ENCODE measurements at places on chromosomes 1 and 21.

GRCh38 chr1:119316870-119317416 is 51.6 kb upstream of the HAO2 start:
- DNase-seq: no peak

DNA sequence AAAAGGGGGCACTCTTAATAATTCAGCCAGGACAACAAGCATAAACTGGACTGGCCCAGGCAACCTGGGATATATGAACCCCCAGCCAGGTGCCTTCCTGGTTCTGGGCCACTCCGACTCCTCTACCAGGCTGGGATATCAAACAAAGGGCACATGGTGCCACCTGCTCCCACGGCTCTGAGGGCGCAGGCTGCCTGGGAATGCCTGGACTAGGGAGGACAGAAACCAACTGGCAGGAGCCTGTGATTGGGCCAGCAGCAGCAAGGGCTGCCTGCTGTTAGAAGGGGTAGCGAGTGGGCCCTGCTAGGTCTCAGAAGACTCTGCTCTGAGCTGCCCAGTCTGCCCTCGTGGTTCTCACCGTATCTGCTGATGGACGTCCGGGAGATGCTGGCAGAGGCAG is 123.2 kb upstream of the CD34 start:
- no peak for DNase-seq

DNA sequence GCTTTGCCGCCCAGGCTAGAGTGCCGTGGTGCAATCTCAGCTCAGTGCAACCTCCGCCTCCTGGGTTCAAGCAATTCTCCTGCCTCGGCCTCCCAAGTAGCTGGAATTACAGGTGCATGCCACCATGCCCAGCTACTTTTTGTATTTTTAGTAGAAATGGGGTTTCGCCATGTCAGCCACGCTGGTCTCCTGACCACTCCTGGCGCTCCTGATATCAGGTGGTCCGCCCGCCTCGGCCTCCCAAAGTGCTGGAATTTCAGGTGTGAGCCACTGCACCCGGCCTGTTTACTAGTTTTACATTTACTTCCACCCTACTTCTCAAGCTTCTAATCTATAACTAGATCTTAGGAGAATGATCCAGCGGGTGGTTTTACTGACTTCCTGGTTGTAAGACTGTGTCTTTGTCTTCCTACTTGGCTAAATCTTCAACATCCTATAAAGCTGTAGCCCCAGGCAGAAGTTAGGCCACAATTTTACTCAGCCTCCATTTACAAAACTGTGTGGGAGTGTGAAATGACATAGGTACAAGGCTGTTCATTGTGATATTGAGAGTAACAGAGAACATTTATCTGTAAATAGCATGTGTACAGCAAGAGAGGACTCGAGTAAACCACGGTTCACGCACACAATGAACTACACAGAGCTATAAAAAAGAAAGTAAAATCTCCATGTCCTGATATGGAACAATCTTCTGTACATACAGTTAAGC is 9.6 kb upstream of the POU2F1 start:
- no peak for DNase-seq

DNA sequence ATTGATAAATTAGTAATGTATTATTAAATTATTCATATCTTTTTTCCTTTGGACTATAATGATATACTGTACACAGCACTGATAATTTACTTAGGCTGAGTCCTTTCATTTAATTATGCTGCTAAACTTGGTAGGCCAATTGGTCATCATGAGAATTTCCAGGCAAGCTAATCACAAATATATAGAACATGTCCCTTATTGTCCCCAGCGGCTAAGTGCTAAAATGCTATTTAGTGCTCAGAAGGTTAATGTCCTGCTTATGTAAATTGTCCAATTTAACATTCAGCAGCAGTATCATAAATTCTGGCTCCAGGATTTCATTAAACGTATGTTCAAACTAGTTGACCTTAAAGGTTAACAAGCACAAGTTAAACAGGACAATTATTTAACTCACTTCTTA is 30.0 kb upstream of the RRP15 start:
- no peak for DNase-seq

DNA sequence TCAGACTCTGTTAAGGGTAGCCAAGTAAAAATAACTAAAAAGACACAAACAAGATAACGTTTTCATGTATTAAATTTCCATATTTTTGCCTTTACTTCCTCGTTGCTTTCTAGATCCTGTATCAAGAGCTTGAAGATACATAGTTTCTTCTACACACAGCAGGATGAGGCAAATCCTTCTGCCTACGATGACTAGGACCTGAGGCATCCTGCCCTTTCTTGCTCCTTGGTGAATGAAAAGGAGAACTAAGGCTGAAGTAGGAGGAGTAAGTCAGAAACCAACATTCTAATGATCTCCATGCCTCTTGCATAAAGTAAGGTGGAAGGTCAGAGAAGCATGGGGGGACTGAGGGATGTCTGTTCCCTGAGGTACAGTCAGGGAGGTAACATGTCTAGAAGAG is 102.6 kb downstream of the GPATCH2 start:
- DNase-seq: no peak

- no peak for DNase-seq
Measured at GRCh38 chr1:20183035-20183434, 2.9 kb upstream of the UBXN10 start.

GRCh38 chr1:228131766-228132165 is 8.3 kb upstream of the GUK1 start:
- DNase-seq: no peak

DNA sequence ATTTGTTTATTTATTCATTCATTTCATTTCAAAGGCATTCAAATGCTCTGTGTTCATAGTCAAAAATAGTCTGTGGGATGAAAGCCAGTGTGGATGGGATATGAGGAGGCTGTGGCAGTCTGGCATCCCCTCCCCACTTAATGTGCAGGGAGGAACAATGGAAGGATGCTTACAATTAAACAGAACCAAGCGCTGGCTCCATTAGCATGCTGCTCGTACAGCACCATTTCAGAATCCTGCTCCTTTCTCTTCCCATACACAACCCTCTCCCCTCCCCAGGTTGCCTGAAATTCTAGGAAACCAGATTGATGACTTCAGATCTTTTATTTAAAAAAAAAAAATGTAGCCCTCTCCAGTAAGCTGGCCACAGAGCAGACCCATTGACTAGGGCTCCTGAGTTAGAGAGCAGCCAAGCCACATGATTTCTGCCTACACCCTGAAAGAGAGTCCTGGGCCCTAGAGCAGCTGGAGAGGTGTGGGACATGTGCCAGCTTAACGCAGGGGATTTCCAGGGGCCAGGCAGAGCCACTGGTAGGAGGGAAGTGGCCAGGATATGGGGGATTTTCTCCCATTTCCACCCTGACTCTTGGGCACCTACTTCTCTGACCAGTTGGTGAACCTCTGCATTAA is 205.2 kb downstream of the ASTN1 start:
- DNase-seq: no peak

GRCh38 chr1:59198564-59198963 is 98.3 kb upstream of the FGGY start:
- DNase-seq: no peak

- no peak for DNase-seq
Measured at GRCh38 chr1:29488794-29489311, 252.5 kb downstream of the PTPRU start.

DNA sequence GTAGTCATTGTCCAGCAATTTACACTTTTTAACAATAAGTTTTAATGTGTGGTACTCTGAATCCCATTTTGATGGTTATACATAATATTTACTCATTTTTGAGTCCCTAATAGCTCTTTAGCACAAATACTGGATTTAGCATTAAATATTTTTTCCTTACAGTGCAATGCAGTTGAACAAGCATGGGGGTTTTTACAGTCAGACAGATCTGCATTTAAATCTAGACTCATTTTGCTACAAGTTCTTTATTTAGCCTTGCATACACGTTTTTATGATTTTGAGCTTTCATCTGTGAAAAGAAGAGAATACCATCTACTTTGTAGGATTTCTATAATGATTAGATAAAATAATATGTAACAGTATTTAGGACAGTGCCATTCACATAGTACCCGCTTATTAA is 44.0 kb downstream of the PTPRC start:
- DNase-seq: no peak

GRCh38 chr1:240107058-240107684 is 15.5 kb downstream of the FMN2 start:
- DNase-seq: no peak

DNA sequence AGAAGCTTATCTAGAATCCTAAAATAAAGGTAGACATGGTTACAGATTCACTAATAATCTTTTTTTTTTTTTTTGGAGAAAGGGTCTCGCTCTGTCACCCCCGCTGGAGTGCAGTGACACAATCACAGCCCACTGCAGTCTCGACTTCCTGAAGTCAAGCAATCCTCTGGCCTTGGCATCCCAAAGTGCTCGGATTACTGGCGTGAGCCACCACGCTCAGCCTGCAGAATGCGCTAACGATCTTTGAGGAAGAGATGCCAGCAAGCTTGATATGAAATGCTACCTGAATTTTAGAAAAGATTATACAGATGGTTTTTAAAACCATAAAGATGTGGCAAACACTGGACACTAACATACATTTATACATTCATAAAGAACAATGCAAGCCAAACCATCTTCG is 4.1 kb upstream of the GNPAT start:
- DNase-seq: no peak

- no peak for DNase-seq
Measured at GRCh38 chr1:99674115-99675064, 28.5 kb downstream of the PALMD start.

GRCh38 chr1:7568901-7569524 is 202.1 kb upstream of the VAMP3 start:
- DNase-seq: no peak

DNA sequence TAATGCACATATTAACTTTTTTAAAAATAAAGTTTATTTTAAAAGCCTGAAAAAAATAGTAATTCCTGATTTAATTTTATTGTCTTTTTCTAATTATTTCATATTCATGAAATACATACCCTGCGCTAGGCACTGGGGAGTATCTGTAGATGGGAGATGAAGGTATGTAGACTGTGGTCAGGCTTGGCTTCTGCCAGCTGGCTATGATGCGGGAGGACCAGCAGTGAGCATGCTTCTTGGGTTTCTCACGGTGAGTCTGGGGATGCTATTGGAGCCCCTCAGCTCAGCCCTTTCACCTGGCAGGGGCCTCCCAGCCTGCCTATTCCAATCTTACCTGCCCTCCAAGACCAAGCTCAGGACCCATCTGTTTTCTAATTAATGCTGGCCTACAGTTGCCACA is 138.4 kb downstream of the NOS1AP start:
- no peak for DNase-seq

- peak; percentile 26 for DNase-seq
Measured at GRCh38 chr1:161440312-161440894, 64.9 kb upstream of the FCGR2A start.

GRCh38 chr1:186014370-186015037 is 280.3 kb downstream of the HMCN1 start:
- no peak for DNase-seq

- DNase-seq: no peak
Measured at GRCh38 chr21:14684071-14684470, 138.0 kb upstream of the SAMSN1 start.

- no peak for DNase-seq
Measured at GRCh38 chr1:221801251-221801661, 59.4 kb upstream of the DUSP10 start.

- DNase-seq: no peak
Measured at GRCh38 chr1:155083865-155084721, 5.5 kb downstream of the EFNA3 start.

DNA sequence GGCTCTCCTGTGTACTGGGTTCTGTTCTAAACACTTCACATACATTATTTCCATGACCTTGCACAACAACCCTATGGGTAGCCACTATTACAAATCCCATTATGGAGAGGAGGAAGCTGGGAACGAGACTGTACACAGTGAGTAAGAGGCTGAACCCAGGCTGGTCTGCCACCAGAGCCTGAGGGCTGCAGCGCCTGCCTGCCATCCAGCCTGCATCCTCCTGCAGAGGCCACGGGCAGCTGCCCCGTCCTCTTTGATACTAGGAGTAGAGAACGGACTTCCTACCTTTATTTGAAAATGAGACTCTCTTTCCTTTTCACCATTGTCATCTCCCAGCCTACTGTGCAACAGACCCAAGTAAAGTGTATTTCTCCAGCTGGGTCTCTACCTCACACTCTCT is 370.0 kb downstream of the HHAT start:
- no peak for DNase-seq

GRCh38 chr1:145874646-145875045 is 11.0 kb downstream of the ANKRD35 start:
- no peak for DNase-seq

- no peak for DNase-seq
Measured at GRCh38 chr1:34806396-34806795, 13.6 kb downstream of the GJA4 start.

DNA sequence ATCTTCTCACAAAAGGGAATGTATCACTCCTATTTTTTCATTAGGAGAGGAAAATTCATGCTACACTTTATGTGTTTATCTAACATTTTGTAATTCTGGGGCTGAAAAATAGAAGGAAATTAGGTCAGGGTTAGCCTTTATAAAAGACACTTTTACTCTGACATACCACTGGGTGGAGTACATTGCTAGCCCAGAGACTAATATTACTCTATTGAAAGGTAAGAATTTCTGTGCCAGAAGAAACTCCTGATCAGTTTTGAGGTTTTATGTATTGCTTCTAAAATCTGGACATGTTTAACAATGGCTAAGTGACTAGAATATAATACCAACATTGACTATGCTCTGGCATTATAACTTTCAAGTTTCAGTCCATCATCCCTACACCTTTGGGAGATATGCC is 724.6 kb downstream of the USP25 start:
- DNase-seq: no peak

- DNase-seq: no peak
Measured at GRCh38 chr1:201495551-201496295, 11.2 kb downstream of the CSRP1 start.

DNA sequence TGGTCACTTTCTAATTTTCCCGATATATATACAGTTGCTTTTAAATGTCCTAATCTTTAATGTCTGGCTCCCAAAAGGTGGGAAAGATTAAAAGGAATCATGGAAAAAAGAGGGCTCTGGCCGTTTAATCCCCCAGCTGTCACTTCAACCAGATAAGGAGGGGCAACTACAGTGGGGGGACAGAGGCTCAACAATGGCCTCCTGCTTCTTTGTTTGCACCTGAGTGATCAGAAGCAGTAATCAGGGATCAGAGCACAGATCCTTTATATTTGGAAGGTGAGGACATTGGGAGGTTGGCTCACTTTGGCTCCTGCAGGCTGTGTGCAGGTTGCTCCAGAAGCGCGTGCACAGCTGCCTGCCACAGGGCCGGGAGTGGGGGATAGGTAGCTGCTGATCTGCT is 212.8 kb downstream of the FMN2 start:
- no peak for DNase-seq
